ENCODE measurements at places on chromosomes 3 and 15. TPM values are rescaled to one million over a fixed set of nuclear protein-coding genes. Genes with fewer than 3 reads are reported as not detected.

DNA sequence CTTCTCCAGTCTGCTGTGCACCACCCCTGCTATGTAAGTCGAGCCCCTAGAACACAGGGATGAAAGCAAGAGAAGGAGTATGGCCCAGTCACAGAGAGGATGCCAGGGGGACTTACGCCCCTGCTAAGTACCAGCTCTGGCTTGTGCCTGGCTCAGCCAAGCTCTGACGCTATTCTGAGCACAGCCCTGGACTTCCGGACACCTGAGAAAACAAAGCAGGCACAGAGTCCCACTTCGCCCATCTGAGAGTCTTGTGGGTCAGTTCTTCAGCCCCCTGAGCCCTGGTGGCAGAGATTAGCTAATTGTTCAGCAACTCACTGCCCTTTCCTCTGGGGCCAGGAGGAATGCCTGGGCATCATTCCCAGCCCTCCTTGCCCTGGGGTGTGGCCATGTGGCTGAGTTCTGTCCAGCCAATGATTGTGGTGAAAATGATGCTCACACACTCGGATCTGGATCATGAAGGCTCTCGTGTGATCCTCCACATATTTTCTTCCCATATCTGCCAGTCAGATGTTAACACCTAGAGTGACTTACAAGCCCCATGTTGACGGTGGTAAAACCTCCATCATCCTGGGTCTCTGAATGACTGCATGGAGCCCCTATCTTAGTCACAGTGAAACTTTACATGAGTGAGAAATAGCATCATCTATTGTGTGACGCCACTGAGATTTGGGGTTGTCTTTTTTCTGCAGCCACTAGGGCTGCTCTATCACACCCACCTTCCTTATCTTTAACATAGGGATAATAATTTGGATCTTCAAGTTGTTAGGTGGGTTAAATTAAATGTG lies 105.7 kb downstream of the TPRA1 start:
- H3K4me3 ChIP-seq, result no peak overlapping the region
- no peaks in the 10 kb centered on the region for H3K36me3 ChIP-seq
- no peaks in the 10 kb centered on the region for H3K4me1 ChIP-seq
- no peak for DNase-seq
- no peaks in the 10 kb centered on the region for H3K27me3 ChIP-seq
- no peak overlapping the region for H3K27ac ChIP-seq

Gene EBLN2
- 3.8 TPM for total RNA-seq

DNA sequence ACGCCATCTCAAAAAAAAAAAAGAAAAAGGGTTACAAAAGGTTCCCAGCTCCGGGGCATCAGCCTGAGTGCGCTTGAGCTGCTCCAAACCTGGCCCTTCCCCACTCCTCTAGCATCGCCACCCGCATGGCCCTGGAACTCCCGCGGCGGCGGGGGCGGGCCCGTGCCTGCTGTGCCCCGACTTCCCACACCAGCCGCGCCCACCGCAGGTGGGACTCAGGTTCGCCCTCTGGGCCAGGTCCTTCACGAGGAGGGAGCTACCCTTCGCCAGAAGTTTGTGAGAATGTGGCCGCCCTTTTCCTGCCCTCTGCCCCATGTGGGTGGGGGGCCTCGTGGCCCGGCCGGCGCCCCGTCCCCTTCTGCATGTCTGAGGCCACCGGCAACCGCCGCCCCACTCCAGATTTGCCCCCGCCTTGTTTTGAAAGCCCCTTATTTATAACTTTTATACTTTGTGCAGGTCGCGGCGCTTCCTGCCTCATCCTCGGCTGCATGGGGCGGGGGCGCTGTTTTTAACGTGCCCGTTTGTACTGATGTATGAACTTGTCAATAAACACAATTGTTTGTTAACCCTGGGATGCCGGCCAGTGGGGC lies 507 bp upstream of the JMJD7 start:
- peak overlapping the region; percentile 88 for H3K4me3 ChIP-seq
- peak overlapping the region; percentile 50 for H3K27ac ChIP-seq
- H3K36me3 ChIP-seq, result peaks cover 11% of the 10 kb centered on the region
- H3K4me1 ChIP-seq, result peaks cover 5% of the 10 kb centered on the region
- H3K27me3 ChIP-seq, result no peaks in the 10 kb centered on the region

- no peak overlapping the region for H3K4me3 ChIP-seq
- DNase-seq, result no peak
- H3K4me1 ChIP-seq, result peaks cover 18% of the 10 kb centered on the region
- no peak overlapping the region for H3K27ac ChIP-seq
These were observed 99.9 kb upstream of the GAP43 start for GRCh38 chr3:115523458-115523857.

Gene CFAP20DC
- 1.3 TPM for total RNA-seq

Gene ERC2
- 1.4 TPM for total RNA-seq

Gene UNC45A
- total RNA-seq, result 74.4 TPM

Gene SMAD6
- 63.9 TPM for total RNA-seq

GRCh38 chr15:67100801-67101581 lies 35.6 kb downstream of the SMAD3 start:
- no peak overlapping the region for H3K4me3 ChIP-seq
- H3K27ac ChIP-seq, result no peak overlapping the region
- H3K27me3 ChIP-seq, result no peaks in the 10 kb centered on the region
- no peak for DNase-seq
- H3K36me3 ChIP-seq, result peaks cover 4% of the 10 kb centered on the region
- H3K4me1 ChIP-seq, result peaks cover 54% of the 10 kb centered on the region

DNA sequence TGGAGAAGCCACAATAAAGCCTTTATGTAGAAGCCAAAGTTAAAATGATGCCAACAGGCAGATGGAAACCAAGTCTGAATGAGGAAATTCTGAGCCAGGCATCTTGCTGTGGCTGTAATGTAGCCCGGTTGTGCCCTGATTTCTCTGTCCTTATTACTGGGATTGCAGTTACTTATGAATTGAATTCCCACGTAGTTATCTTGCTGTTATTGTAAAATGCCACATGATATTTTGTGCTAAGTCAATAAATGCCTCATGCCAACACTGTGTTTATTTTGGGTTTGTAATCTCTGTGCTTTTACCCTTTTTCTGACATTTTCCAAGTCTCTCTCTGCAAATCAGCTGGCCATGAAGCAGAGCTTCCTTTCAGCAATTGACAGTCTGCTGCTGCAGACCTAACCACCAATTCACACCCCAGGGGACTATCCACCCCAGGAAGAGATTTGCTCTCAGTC lies 486.1 kb upstream of the GOLIM4 start:
- H3K27me3 ChIP-seq, result peaks cover 25% of the 10 kb centered on the region
- no peaks in the 10 kb centered on the region for H3K36me3 ChIP-seq
- H3K4me1 ChIP-seq, result no peaks in the 10 kb centered on the region
- no peak overlapping the region for H3K27ac ChIP-seq

DNA sequence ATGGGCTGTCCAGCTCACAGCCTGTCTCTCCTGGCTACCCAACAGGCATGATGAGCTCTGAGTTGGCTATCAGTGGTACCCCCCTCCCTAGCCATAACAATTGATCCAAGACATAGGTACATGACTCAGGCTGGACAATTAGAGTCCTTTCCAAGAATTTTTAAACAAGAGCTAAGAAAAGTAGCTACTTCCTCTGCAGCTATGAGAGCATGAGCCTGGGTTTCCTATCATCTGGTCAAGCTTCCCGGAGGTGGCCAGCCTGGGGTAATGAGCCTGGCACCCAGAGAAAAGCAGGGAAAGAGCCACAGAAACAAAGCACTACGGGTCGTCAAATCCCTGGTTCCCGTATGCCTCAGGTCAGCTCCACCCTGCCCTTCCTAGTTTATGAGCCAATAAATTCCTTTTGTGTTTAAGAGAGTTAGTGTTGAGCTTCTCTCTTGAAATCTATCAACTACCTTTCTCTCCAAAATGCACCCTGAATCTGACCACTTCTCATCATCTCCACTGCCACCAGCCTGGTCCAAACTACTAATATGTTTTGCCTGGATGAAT lies 2.3 kb upstream of the SLC51B start:
- H3K4me3 ChIP-seq, result no peak overlapping the region
- H3K27ac ChIP-seq, result no peak overlapping the region
- DNase-seq, result no peak

Gene CCNB2
- total RNA-seq, result 129 TPM

DNA sequence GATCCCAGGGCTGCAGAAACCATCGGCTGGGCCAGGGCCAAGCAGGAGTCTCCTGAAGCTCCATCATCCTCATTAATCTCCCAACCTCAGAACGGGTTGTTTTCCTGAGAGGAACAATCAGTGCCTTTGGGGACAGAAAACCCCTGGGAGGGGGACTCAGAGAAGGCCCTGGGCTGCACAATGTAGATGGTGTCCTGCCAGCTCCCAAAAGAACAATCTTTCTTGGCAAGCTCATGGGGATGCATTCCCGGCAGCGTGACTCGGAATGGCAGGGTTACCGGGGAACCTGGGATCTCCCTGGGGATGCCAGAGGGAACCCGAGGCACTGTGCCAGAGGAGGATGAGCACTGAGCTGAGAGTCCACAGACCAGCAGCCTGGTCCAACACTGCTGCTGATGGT lies 72.1 kb upstream of the ATP2B2 start:
- DNase-seq, result no peak
- H3K27ac ChIP-seq, result no peak overlapping the region
- no peaks in the 10 kb centered on the region for H3K36me3 ChIP-seq
- H3K27me3 ChIP-seq, result peaks cover 12% of the 10 kb centered on the region
- no peaks in the 10 kb centered on the region for H3K4me1 ChIP-seq

DNA sequence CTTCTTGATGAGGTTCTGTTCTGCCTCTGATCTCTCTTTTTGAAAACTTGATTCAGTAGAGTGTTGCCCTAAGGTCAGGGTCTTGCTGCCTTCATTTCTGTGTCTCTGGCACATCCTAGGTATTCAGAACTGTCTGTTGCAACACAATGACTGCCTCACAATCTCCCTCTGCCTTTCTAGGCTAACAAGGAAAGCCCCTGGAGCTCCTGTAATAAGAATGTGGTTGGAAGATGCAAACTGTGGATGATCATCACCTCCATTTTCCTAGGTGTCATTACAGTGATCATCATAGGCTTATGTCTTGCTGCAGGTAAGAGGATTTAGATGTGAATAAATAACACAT lies 7.0 kb downstream of the C3orf52 start:
- no peak for DNase-seq
- H3K27me3 ChIP-seq, result no peaks in the 10 kb centered on the region
- no peaks in the 10 kb centered on the region for H3K36me3 ChIP-seq
- peaks cover 14% of the 10 kb centered on the region for H3K4me1 ChIP-seq
- no peak overlapping the region for H3K27ac ChIP-seq

Gene PLA2G4D
- total RNA-seq, result not detected

Gene MKRN2OS
- not detected for total RNA-seq

Gene TMEM207
- not detected for total RNA-seq

DNA sequence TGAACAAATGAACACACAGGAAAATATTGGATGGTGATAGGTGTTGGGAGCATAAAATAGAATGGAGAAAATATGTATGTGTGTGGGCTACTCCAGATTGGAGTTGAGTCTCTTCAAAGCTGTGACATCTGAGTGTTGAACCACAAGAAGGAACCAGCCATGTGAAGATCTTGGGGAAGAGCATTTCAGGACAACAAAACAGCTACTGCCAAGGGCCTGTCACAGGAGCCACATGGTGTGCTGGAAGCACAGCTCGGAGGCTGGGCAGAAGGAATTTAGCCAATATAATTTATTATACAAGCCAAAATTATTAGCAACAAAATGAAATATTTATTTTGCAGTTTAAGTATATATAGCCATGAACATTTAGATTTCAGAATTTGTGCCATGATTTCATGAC lies 108.3 kb upstream of the FGF7 start:
- no peaks in the 10 kb centered on the region for H3K27me3 ChIP-seq
- H3K27ac ChIP-seq, result no peak overlapping the region
- H3K4me1 ChIP-seq, result peaks cover 33% of the 10 kb centered on the region
- no peak overlapping the region for H3K4me3 ChIP-seq
- H3K36me3 ChIP-seq, result no peaks in the 10 kb centered on the region

Gene CHRNA5
- total RNA-seq, result 18.9 TPM

Gene GUCA1C
- total RNA-seq, result not detected

- H3K4me3 ChIP-seq, result no peak overlapping the region
- DNase-seq, result no peak
- H3K36me3 ChIP-seq, result no peaks in the 10 kb centered on the region
- H3K27ac ChIP-seq, result no peak overlapping the region
These were observed 472.8 kb upstream of the PROK2 start for GRCh38 chr3:72257738-72258137.

DNA sequence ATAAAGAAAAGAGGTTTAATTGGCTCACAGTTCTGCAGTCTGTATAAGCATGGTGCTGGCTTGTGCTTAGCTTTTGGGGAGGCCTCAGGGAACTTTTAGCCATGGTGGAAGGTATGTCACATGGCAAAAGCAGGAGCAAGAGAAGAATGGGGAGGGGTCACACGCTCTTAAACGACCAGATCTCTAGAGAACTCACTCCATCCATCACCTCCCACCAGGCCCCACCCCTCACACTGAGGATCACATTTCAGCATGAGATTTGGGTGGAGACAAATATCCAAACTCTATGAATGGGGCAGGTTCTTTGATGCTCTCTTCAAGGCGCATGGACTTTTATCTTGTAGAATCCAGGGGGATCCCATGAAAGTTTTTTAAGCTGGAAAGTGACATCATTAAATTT lies 75.7 kb downstream of the ITPR1 start:
- no peak overlapping the region for H3K27ac ChIP-seq
- H3K4me1 ChIP-seq, result no peaks in the 10 kb centered on the region
- H3K36me3 ChIP-seq, result no peaks in the 10 kb centered on the region
- H3K27me3 ChIP-seq, result no peaks in the 10 kb centered on the region
- no peak overlapping the region for H3K4me3 ChIP-seq

- no peak overlapping the region for H3K4me3 ChIP-seq
- H3K27me3 ChIP-seq, result no peaks in the 10 kb centered on the region
- no peak overlapping the region for H3K27ac ChIP-seq
- no peak for DNase-seq
- peaks cover 6% of the 10 kb centered on the region for H3K4me1 ChIP-seq
These were observed 190.6 kb downstream of the OSBPL10 start for GRCh38 chr3:31790193-31791089.

Gene ZFAND6
- total RNA-seq, result 42.8 TPM

Gene PRSS50
- total RNA-seq, result not detected

Measured in A673 (cell line).